ENCODE measurements at places on chromosomes 1 and 21.

- no peak for DNase-seq
Measured at GRCh38 chr1:42379794-42380585, 602 bp upstream of the RIMKLA start.

GRCh38 chr1:228281631-228282328 lies 73.9 kb downstream of the OBSCN start:
- no peak for DNase-seq

GRCh38 chr1:242764161-242764560 lies 239.7 kb upstream of the PLD5 start:
- DNase-seq, result no peak

DNA sequence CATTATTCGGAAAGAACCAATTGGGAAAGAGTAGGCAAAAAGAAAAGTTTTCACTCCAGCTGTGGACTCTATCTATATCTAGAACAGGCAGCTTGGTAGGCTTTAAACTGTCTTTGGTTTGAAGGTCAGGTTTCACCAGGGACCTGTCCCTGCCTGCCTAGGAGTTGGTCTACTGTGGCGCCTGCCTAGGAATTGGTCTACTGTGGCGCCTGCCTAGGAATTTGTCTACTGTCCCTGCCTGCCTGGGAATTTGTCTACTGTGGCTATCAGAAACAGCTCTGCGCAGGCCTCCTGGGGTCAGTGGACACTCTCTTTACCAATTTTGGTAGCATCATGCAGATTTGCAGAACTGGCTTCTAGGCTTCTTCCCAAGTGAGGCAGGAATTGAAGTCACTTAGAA lies 13.8 kb downstream of the USP25 start:
- no peak for DNase-seq

- DNase-seq, result no peak
Measured at GRCh38 chr1:100219883-100220282, 29.8 kb downstream of the DBT start.

DNA sequence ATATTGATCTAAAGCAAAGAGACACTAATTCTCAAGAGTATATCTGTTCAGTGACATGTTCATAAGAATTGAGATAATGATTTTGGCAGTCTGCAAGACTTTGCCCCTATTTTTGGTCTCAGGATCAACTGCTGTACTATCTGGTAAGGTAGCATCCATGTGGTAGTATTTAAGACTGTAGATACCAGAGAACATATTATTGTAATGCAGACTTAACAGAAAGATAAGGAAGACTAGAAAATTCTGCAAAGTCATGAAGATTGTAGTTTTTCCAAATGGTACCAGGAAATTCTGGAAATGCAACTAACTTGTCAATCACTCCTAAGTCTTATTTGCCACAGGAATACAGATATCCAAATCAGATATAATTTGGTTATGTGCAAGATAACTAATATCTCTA lies 35.1 kb downstream of the RNF2 start:
- DNase-seq, result no peak

DNA sequence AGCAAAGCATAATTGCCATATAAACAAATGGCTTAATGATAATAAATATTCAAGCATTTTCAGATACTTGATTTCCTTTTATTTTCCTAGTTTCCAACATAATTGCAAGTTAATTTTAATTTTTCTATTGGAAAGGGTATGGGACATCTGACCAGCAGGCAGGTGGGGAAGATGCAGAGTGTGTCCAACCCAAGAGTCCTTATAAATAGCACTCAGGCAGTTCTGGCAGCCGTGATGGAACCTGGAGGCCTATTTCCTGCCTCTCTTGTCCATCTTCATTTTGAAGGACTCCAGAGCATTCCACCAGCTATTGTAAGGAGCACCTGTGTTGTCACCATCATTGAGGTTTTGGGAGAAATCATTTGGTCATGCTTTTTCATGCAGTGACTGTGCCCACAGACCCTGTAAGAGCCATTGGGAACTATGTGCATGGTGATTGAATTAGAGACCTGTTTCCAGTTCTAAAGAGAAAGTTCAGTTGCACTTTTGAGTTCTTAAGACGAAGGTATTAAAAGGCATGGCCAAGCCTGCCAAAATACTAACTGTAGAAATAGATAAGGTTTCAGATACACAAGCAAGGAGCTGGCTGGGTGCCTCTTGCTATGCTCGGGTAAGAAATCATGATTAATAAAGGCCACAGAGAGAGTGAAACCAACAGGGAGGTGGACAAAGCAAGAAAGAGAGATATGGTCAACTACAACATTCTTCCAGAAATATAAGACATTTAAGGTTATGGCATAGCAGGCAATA lies 92.3 kb downstream of the SPATA46 start:
- DNase-seq, result no peak
